NCI-H1417 treated with DMSO at 0.1 percent for 48 hours (cell line): ENCODE measurements at places on chromosomes 2 and 18.

DNA sequence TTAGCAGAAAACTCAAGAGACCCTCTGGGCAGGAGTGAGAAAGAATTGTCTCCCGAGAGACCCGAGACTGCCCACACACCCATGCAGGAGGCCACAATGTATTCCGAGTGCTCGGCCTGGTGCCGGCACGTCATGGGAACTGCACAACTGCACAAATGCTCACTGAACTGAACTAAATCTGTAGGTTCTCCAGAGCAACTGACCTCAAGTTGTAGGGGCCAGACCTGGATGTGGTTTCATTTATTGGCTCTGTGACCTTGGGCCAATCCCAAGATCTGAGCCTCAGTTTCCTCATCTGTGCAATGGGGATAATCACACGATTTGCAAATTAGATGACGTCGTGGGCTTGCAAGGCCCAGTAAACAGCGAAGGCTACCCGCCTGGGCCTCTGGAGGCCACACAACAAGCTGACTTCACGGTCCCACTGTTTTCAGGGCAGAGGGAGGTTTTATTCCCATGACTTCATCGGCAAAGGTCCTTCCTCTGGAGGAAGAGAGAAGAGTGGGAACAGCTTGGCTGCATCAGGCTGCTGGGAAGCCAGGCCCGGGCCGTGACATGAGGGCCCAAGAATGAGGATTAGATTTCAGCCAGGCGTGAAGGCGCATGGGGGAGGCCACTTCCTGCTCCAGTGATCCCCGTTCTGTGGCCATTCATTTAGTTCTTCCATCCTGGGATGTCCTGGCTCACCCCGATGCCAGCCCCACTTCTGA is 3.6 kb upstream of the ERFE start:
- no peak for DNase-seq

- no peak for DNase-seq
These were observed 52.7 kb downstream of the ATP9B start for GRCh38 chr18:79121746-79122474.

GRCh38 chr18:11808001-11808855 is 43.0 kb upstream of the CHMP1B start:
- no peak for DNase-seq

GRCh38 chr2:109609352-109610024 is 4.3 kb downstream of the SEPTIN10 start:
- no peak for DNase-seq

- DNase-seq, result no peak
These were observed 21.6 kb downstream of the DNMT3A start for GRCh38 chr2:25320077-25320476.

- no peak for DNase-seq
These were observed 185.4 kb downstream of the ZEB2 start for GRCh38 chr2:144334551-144334950.

- DNase-seq, result peak; percentile 3
These were observed 34.7 kb downstream of the SPOPL start for GRCh38 chr2:138536302-138536701.

DNA sequence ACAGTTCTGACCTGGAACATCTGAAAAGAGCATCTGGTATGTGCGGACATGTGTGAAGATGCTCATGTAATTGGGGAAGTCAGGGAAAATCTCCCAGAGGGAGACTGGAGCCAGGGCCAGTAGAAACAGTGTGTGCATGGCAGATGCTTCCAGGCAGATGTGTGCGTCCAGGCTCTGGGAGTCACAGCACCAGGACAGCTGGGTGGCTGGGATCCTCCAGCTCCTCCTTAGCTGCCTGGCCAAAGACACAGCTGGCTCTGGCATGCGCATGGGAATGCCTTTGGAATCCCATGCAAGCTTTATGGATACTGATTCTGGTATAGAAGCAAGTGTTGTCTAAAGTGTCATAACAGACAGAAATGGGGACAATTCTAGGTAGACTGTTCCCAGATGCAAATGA is 369.7 kb downstream of the INSIG2 start:
- DNase-seq, result no peak

GRCh38 chr18:79542876-79543750 is 136.5 kb upstream of the CTDP1 start:
- DNase-seq, result no peak
